Stomach (tissue), 19 donors: ENCODE measurements at places on chromosomes 2 and 18. TPM values are rescaled to one million over a fixed set of nuclear protein-coding genes. Genes with fewer than 3 reads are reported as not detected.

- no peaks in the 10 kb centered on the region for H3K27me3 ChIP-seq
- no peak for DNase-seq
- no peaks in the 10 kb centered on the region for H3K36me3 ChIP-seq
- peaks cover 10% of the 10 kb centered on the region for H3K4me1 ChIP-seq
- H3K27ac ChIP-seq: no peak overlapping the region
Measured at GRCh38 chr2:69721022-69721421, 20.9 kb upstream of the ANXA4 start.

GRCh38 chr2:129645335-129645734 lies 334.1 kb upstream of the RAB6C start:
- no peak overlapping the region for H3K27ac ChIP-seq
- peaks cover 6% of the 10 kb centered on the region for H3K27me3 ChIP-seq
- H3K4me1 ChIP-seq: no peaks in the 10 kb centered on the region
- no peak overlapping the region for H3K4me3 ChIP-seq

DNA sequence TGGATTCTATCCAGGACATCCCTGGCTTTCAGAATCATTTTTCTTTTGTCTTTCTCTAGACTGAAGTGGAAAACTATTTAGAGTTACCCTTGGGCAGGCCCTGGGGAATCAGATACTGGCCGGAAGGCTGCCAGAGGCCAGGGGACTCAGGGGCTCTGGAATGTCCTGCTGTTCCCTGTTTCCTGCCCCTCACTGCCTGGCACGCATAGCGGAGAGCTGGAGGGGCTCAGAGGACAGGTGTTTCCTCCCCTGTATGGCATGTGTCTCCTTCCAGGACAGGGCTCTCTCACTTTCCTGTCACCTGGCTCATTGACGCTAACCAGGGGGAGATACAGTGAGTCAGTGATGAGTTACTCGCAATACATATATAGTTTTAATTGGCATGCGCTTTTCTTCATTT lies 38.8 kb downstream of the DYSF start:
- no peaks in the 10 kb centered on the region for H3K36me3 ChIP-seq
- no peaks in the 10 kb centered on the region for H3K27me3 ChIP-seq
- H3K4me3 ChIP-seq: no peak overlapping the region
- H3K27ac ChIP-seq: no peak overlapping the region

- H3K36me3 ChIP-seq: no peaks in the 10 kb centered on the region
- no peak overlapping the region for H3K27ac ChIP-seq
Measured at GRCh38 chr2:239024226-239024625, 176.3 kb downstream of the TWIST2 start.

DNA sequence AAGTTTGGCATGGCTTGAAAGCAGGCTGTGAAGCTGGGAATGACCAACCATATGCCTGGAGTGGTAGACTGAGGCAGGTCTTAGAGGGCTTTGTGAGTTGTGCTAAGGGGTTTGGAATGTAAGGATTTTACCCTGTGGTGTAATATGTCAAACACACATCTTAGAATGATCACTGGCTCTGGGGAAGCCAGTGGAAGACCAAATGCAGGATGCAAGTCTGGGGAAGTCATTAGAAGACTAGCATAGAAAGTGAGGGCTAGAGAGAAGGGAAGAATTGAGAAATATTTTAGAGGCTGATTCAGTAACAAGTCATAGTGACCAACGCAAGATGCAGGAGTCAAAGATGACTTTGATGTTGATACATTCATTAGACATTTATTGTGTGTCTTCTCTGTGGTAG lies 3.5 kb upstream of the FHOD3 start:
- no peak overlapping the region for H3K27ac ChIP-seq
- no peak overlapping the region for H3K4me3 ChIP-seq
- peaks cover 31% of the 10 kb centered on the region for H3K4me1 ChIP-seq

DNA sequence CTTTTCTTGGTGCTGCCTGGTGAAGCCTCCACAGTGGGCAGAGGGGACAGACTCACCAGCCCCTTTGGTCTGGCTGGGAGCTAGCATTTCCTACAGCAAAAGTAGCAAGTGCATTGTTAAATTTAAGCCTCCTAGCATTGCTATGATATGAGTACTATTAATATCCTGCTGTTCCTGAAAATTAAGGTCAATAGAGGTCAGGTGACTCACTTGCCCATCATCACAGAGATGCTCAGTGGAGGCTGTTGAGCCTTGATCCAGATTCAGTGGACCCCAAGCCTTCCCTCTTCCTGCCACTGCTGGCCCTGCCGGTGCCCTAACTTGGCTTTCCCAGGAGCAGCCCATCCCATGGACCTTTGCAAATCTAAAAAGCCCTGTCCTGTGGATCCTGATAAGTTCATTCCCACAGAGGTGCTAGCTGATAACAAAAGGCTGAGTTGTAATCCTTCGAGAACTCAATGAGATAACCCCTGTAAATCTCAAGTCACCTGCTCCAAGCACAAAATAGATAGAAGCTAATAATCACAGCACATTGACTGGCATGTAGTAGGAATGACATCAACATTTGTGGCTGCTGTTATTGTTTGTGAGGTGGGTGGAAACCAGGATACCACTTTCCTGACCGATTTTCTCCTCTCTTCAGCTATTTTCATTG lies 84.4 kb downstream of the THNSL2 start:
- DNase-seq: no peak
- no peak overlapping the region for H3K27ac ChIP-seq
- H3K4me1 ChIP-seq: no peaks in the 10 kb centered on the region
- H3K4me3 ChIP-seq: no peak overlapping the region
- H3K27me3 ChIP-seq: no peaks in the 10 kb centered on the region

RFX8 gene
- not detected for total RNA-seq
